AG04450 (cell line): ENCODE measurements at places on chromosomes 1 and 21.
A peak's percentile ranks its signal among the peaks of the same experiment; 100 is the strongest.

GRCh38 chr1:33141216-33141615 is 40.6 kb downstream of the TRIM62 start:
- no peak for DNase-seq

GRCh38 chr21:36803051-36803645 is 104.2 kb downstream of the SIM2 start:
- DNase-seq, result no peak

- DNase-seq, result no peak
Measured at GRCh38 chr1:157484573-157484972, 67.7 kb downstream of the FCRL5 start.

DNA sequence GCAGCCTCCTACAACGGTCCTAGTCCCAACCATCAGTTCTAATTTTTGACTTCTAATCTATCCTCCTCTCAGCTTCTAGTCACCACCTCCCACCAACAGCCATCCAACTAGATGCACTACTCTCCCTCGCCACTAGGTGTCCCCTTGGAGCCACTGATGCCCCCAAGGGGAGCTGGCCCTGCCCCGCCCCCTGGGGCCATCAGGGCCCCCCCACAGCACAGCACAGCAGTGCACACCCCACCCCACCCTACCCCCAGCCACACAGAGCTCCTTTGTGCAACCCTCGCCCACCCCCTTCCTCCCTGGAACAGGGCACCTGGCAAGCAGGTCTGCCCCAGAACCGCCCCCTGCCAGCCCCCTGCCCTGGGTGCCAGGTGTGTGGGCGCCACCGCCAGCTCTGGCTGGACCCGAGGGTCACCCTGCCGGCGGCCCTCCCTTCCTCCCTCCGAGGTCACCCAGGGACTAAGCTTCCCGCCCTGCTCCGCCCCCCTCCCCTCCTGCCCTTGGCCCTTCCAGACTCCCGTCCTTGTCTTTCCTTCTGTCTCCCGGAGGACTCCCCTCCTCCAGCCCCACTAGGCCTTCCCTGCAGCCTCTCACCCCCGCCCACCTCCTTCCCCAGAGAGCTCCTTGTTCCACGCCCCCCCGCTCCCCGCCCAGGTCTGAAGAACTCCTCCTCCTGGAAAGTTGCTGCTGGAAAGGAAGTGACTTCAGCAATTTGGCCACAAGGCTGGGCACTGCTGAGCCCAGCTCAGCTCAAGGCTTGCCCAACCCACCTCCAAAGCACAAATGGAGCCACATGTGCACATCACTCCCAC is 47.0 kb downstream of the AHDC1 start:
- DNase-seq, result peak; percentile 80

DNA sequence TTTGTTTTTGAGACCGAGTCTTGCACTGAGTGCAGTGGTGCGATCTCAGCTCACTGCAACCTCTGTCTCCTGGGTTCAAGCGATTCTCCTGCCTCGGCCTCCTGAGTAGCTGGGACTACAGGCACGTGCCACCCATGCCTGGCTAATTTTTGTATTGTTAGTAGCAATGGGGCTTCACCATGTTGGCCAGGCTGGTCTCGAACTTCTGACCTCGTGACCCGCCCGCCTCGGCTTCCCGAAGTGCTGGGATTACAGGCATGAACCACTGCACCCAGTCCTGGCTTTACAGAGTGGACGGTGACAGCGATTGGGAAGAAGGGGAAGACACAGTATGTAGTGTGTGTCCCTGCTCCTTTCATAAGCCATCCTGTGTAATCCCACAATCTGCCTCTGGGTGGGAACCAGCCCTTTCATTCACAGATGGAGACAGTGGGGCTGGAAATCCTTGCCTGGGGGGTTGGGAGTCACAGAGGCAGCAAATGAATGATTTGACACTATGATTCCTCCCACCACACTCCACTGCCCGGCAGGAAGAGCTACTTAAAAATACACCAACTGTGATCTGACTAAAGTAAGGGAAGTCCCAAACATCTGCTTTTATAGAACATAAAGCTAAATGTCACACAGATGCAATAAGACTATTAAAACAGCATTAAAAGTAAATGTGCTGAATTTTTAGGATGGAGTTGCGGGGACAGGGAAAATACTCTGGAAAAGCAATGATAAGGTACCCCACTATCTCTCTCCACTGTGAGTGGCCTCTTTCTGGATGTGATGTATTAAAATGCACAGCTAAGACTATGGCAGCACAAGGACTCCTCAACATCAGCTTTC is 4.5 kb downstream of the PARP1 start:
- no peak for DNase-seq

GRCh38 chr1:147627435-147628110 is 42.8 kb downstream of the ACP6 start:
- DNase-seq, result peak; percentile 26

DNA sequence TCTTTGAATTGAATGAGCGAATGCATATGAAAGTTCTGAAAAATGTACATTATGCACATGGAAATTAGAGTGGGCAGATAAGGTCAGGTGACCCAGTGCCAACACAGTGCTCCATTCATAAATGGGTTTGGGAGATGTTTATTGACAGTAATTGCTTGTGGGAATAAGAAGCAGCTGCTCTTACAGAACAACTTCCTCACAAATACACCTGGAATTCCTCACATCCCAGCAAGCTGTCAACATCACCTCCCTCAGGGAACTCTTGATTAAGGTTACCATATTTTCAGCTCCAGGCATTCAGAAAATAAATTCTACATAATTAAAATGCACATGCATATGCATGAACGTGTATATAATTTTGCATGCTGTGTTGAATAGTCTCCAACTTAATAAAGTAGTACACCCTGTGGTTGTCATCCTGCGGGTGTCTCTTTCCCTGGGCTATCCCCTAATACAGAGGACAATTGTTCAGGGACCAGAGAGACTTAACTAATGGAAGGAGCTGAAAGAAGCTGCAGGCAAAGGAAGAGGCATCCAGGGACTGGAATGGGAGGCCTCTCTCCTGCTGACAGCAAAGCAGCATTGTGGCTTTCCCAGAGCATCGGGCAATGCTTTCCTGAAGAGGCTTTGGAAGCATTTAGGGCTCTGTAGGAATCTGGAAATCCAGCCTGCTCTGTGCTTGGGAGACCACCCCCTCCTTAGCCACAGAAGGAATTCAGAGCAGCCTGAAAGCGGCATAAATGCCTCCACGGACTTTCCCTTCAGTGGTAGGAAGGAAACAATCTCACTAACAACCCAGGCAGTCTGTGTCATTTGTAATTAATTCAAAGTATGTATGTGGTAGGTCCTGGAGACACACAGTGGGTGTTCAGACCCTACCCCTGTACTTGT is 55.2 kb upstream of the GNG12 start:
- DNase-seq, result no peak

DNA sequence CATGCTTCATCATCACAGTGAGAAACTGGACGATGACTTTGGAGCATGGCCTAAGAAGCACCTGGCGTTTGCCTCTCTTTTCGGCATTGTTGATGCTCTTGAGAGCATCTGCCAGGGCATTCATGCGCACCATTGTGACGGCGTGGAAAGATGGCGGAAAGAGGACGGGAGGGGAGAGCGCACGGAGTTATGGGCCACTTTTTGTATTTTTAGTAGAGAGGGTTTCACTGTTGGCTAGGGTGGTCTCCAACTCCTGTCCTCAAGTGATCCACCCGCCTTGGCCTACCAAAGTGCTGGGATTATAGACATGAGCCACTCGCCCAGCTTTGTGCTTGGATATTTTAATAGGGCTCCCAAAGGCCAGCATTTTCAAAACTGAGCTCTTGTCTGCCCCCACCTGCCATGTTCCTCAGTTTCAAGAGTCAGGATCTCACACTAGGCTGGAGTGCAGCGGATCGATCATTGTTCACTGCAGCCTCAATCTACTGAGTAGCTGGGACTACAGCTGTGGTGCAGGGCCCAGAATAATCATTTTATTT is 5.3 kb downstream of the RPS8 start:
- no peak for DNase-seq

- no peak for DNase-seq
Measured at GRCh38 chr1:231027136-231027925, 12.7 kb downstream of the FAM89A start.

DNA sequence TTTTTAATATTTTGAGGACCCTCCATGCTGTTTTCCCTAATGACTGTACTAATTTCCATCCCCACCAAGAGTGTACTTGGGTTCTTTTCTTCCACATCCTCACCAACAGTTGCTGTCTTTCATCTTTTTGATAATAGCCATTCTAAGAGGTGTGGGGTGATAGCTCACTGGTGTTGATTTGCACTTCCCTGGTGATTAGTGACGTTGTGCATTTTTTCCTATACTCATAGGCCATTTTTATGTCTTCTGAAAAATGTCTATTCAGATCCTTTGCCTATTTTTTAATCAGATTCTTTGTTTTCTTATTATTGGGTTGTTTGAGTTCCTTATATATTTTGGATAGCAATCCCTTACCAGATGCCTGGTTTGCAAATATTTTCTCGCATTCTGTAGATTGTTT is 64.2 kb downstream of the FCRL5 start:
- DNase-seq, result no peak

DNA sequence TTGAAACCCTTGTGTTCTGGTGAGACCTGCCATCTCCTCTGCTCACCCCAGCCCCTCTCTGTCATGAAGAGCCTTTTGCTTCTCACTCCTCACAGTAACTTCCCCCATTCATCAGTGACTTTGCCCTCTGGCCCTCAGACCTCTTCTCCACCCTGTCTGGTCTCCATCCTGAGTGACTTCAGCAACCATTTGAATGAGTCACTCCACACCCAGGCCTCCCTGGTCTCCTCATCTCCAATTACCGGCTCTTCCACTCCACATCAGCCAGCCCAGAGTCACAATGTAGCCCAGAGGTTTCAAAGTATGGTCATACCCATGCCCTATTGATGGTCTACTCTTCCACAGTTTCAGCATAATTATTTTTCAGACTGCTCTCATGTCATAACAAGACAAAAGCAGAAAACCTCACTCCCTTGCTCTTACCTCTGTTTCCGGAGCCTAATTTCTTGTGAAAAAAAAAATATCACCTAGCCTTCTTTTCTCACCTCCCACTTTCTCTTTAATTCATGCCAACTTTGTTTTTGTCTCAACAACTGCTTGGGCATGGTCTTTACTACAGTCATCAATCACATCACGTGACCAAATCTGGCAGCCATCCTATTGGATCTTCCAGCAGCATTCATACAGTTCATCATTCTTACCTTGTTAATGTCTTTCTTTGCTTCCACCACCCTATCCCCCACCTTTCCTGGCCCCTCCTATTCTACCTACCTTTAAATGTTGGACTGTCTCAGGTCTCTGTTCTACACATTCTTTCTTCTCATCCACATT is 35.6 kb upstream of the NEK7 start:
- DNase-seq, result no peak

GRCh38 chr1:182972829-182973228 is 19.9 kb upstream of the SHCBP1L start:
- DNase-seq, result no peak

- DNase-seq, result no peak
Measured at GRCh38 chr1:57252597-57253294, 171.1 kb downstream of the DAB1 start.

- no peak for DNase-seq
Measured at GRCh38 chr1:104932949-104933679, 1183.4 kb downstream of the AMY1C start.

GRCh38 chr1:207815913-207816291 is 64.0 kb downstream of the CD46 start:
- DNase-seq, result no peak

DNA sequence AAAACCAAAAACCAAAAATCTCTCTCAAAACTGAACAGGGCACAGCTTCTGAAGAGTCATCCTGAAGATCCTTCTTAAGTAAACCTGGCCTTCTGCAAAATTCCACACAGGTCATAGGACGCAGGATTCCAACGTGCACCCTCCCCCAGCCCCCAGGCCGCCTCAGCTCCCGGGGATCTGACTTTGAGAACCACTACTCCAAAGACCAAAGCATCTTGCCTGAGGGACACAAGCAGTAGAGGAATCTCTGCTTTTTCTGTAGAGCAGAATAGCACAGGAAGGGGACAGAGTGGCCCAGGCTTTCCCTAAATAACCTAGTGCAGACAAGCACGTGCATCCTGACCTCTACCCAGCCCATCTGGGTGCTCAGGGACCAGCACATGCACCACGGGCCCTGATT is 104.8 kb upstream of the VAMP3 start:
- DNase-seq, result no peak

DNA sequence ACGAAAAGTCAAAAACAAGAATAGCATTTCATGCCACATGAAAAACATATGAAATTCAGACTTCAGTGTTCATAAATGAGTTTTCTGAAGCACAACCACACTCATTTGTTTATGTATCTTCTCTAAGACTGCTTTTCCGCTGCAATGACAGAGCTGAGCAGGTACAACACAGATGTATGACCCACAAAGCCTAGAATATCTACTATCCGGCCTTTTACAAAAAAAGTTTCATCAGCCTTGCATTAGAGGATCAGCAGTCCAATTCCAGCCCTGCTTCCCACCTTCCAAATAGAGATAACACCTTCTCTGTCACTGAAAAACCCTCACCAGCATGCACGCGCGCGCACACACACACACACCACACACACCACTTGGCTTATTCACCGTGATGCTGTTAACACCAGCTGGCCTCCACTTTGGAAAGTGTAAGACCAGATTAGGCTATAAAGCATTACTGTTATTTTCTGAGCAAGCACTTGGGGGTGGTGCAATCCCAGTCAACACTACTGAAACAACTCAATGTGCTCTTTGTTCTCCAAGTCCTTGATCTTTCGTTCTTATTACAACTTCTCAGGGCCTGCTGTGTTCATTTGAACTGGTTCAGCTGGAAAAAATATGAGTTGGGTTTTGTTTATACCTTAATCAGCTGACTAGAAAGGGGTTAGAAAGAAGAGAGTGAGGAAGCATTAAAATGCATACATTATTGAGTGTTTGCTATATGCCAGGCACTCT is 90.0 kb downstream of the GLUL start:
- no peak for DNase-seq

- DNase-seq, result peak; percentile 16
Measured at GRCh38 chr1:40802078-40802741, 18.6 kb downstream of the KCNQ4 start.

DNA sequence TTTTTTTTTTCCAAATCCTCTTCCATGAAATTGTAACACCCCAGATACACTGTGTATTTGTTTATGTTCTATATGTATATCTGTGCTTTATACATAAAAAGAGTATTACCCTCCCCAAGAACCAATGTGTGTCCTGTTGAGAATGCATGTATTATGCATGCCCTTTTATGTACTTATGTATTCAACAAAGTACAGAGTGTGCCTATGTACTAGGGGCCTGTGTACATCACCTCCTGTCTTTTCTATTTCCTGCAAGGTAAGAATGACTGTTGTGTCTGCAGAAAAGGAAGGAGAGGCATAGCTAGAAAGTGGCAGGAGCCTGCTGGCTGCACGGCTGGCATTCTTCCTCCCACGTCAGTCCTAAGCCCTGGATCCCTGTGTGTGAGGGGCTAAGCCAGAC is 7.0 kb downstream of the TMEM61 start:
- DNase-seq, result no peak

GRCh38 chr1:32200226-32201010 is at the start of gene CCDC28B:
Gene CCDC28B, plus strand, starts transcription at chr1:32200595. Its CDS starts 1,341 bp downstream, at chr1:32201936.
- no peak for DNase-seq

- no peak for DNase-seq
Measured at GRCh38 chr1:155071701-155072100, 6.9 kb upstream of the EFNA3 start.
